NCI-H1436 treated with DMSO at 0.1 percent for 48 hours (cell line): ENCODE measurements at places on chromosomes 11 and 22.

GRCh38 chr11:40328890-40329614, 1130.4 kb downstream of the LRRC4C start:
- no peak for DNase-seq

- DNase-seq: no peak
Measured at GRCh38 chr11:106457727-106458126, 380.3 kb downstream of the AASDHPPT start.

DNA sequence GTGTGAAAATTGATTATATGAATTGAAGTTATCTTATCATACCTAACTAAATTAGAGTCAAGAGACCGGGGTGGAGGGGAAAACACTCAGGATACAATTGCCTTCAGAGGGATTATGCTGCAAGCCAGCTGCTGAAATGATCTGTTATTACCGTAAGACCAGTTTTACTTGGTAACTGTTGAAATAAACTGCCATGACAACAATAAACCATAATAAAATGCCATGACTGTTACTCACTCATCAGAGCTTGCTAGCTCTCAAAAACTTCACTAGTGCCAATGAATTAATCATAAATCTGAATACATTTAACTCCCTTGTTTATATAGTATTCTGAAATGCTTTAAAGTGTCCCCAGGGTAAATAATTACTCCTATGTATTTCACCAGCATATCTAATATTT, 68.2 kb downstream of the CASP12 start:
- no peak for DNase-seq

GRCh38 chr11:67648140-67648795, 2.3 kb downstream of the ACY3 start:
- DNase-seq: no peak

DNA sequence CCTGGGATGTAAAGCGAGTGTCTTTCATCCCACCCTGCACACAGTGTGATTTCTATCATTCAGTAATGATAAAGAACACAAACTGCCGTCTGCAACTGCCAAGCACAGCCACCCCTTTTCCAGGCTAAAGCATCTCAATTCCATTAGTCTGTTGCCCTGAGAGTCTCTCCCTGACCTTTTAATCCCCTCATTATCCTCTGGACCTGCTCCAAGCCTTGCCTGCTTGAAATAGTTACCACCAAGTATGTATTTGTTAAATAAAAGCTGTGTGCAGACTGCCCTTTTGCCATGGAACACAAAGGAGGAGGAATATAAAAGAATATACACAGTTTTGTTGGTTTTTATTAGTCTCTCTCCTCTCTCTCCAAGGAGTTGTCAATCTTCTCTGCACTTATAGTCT, 13.0 kb downstream of the GRAP2 start:
- DNase-seq: no peak

DNA sequence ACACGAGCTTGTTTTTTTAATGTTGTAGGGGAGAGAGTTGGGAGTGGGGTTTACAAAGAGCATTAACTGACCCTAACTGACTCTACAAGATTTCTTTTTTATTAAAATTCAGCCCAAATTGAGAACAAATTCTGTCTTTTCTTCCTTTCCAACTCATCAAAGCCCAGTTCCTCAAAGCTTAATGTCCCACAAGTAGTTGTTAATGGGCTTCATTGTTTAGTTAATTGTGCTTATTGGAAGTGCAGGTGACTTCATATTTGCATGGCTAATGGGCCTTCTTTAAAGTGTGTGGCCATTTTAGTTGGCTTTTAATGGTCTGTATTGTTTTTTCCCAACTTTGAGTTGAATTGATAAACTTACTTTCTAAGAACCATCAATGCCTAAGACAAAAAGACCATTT, 39.8 kb downstream of the MPPED2 start:
- no peak for DNase-seq

GRCh38 chr11:108863528-108863927, 198.7 kb downstream of the DDX10 start:
- DNase-seq: no peak

- no peak for DNase-seq
Measured at GRCh38 chr22:37077802-37078448, 26.4 kb downstream of the KCTD17 start.

GRCh38 chr11:121578251-121578976, 125.6 kb upstream of the SORL1-AS1 start:
- DNase-seq: no peak

DNA sequence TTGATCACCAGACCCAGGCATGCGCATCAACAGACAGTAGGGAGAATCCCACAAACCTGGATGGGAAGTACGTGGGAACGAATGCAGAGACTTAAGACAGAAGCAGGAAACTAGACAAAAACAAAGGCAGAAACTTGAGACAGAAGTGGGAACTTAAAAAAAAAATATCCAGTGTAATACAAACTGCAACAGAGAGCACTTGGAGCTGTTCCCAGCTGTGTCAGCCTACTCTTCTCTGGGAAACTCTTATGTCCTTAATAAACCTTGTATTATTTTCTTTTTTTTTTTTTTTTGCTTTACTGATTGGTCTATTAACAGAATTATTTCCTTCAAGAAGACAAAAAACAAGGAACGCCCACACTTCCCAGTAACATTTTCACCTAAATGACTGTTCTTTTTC, 1818.1 kb upstream of the RAG2 start:
- DNase-seq: no peak

DNA sequence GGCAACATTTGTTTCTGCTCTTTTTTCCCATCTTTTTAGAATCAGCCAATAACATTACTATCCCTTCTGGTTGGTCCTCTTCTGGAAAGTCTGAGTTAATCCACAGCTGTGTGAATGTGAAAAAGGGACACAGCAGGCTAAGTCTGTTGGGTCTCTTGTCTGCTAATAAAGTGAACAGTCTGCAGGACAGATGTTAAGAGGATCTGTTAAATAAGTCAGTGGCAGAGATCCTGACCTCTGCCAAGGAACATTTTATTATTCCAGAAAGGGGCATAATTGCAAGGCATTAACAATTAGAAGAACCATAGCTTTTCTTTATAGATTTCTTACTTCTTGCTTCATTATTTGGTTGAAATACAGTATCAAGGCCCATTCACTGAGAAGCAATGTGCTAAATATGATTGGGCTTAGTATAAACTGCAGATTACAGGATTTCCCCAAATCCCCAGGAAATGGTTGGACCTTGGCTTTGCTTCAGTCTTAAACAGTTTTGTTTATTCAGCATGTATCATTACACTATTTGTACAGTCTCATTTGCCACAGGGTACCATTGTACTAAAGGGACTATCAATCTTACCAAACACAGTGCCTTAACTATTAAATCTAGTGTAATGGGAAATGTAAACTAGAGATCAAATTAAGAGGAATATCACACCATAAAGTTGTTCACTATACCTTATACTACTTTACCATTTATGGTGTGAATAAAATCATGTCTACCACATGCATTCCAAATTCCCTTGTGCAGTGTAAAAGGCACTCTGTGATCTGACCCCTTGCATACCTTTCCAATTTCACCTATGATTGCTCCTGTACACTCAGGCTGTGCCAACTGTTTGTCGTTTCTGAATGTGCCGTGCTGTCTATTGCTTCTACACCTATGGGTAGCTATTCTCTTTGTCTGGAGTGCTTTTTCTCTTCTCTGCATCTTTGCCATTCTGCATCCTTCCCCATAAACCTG, 274.0 kb downstream of the SOX6 start:
- DNase-seq: no peak

DNA sequence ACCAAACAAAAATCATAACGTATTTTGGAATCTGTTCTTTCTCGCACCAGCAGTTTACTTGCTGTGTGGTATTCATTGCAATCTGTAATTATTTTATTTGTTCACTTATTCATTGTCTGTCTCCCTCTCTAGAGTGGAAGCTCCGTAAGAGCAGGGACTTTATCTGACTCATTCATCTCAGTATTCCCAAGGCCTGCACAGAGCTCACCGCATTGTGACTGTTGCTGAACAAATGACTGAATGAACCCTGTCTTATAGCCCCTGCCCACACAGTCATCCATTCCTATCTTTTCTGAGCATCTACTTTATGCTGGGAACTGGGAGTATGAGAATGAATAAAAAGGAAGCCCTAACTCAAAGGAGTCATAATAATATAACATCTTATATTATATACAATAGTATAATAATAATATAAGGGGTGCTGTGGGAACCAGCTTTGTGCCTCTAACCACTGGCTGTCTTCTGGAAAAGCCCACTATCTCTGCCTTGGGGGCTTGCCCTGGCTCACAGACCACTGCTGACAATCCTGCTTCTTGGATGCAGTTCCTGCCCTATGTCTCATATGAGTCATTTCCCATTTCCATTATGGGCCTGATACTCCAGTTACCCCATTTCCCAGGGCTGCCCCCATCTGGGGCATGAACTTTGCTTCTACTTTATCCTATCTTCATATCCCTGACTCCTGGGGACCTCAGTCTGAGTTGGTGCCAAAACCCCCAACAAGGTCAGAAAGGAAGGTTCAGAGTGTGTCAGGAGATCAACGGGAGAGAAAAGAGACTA, 11.0 kb downstream of the XRRA1 start:
- DNase-seq: no peak

DNA sequence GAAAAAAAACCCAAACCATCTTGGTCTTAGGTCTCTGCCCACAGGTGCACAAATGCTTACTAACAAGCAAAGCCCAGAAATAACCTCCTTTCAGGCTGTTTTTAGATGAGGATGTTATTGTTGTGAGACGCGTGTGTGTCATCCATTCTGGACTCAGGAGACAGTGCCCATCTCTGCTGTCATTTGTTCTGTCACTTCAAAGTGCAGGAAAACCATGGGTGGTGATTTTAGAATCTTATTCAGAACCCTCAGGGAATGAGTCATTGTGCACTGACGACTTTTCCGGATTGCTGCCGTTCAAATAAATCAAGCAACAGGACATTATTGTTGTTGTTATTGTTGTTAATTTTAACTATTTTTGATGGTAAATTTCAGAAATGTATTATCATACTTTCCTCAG, 110.3 kb downstream of the LRRC32 start:
- no peak for DNase-seq

DNA sequence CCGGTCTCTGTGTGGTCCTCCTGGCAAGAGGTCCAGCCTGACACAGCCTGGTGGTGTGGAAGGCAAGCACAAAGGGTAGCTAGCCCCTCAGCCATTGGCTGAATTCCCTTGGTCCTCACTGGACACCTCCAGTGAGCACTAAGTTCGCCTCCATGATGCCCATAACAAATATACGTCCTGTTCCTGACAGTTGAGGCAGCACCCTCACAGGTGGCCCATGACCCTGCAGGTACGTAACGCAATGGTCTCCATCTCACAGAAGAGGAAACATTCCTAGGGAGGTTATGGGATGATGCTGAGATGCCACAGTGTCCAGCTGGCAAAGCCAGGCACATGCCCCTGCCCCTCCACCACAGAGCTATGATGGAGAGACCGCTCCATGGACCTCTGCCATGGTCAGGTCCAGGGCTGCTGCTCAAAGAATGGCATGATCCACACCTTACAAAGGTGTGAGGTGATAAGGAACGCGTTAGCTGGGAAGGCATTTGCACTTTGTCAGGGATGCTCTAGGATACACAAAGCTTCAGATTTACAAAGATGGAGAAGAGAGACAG, 1.4 kb upstream of the GNAZ start:
- no peak for DNase-seq

GRCh38 chr22:16717699-16718558, 107.3 kb downstream of the XKR3 start:
- DNase-seq: no peak

- DNase-seq: no peak
Measured at GRCh38 chr11:111589886-111590499, 12.3 kb upstream of the SIK2 start.

GRCh38 chr22:46064228-46064965, 85.9 kb upstream of the PPARA start:
- no peak for DNase-seq

GRCh38 chr11:88103337-88104206, 71.7 kb downstream of the RAB38 start:
- no peak for DNase-seq

GRCh38 chr22:38222797-38223119, 21.0 kb downstream of the MAFF start:
- DNase-seq: no peak

DNA sequence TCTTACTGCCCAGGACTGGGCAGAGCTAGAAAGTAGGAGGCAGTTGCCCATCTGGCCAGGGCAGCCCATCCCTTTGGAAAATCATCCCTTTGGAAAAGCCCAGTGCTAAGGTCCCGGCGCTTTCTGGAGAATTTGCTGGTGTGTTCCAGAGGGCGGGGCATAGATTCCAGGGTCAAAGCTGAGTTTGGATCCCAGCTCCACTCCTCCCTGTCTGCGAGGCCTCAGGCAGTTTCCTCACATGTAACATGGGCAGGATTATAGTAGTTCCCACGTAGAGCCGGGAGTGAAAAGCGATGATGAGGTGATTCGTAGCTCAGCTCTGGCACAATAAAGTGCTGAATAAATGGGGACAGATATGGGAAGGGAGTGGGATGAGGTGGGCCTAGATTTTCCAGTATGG, 31.4 kb upstream of the LRRC10B start:
- no peak for DNase-seq

GRCh38 chr11:86246293-86246675, 1.7 kb downstream of the EED start:
- no peak for DNase-seq

GRCh38 chr22:23684026-23684425, 6.8 kb upstream of the RGL4 start:
- DNase-seq: no peak

DNA sequence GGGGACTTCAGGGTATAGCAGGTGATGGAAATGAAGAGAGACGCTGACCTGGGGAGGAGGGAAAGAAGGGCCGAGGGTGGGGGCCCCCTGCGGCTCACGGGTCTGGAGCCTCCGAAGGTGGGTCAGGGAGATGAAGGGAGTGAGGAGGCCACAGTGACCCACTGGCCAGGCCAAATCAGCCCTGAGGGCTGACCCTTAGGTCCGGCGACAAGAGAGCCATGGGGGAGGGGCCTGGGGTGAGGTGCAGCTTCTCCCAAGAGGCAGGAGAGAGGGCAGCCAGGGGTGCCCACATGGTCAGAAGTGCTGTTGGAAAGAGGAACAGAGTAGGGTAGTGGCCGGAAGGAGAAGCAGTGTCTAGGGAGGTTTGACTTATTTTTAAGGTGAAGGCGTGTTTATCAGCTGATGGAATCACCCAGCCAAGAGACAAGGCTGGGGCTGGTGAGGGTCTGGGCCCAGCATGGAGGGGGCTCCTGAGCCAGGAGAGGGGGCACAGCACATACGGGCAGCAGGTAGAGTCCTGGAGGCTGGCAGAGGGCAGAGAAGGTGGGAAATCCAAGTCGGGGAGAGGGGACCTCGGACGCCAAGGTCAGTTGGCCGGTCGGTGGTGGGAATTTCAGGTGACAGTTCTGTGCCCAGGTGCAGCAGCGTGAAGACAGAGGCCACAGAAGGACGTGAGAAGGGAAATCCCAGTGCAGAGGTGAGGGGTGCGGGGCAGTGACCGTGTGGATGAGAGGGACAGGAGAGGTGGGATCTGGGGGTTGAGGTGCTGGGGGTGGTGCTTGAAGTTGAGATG, 49.0 kb downstream of the LINC01488 start:
- no peak for DNase-seq

- no peak for DNase-seq
Measured at GRCh38 chr22:41576877-41577276, 12.8 kb downstream of the PMM1 start.

DNA sequence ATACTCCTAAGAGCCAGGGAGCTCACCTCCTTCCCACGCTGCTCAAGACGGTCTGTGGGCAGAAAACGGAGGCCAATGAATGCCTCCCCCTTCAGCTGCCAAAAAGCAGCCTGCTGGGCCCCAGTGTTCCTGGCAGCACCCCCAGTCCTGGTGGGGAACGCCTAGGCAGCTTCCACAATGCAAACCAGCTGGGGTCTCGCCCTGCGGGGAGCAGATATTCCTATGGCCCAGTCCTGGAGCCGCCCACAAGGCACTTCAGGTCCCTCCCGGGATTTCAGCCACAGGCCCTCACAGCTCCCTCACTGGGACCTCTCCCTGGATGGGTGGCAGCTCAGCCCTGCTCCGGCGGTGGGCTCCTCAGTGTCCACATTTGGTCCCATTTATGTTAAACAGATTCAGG, 29.2 kb downstream of the A4GALT start:
- DNase-seq: no peak
